Stimulated activated naive CD8-positive, alpha-beta T cell treated with anti-CD3 and anti-CD28 coated beads, Interleukin-15, Interleukin-2, amounts not matched to agents 100 U/mL and 50 U/mL, for 24 hours (primary cell): ENCODE measurements at places on chromosomes 2 and 18.

DNA sequence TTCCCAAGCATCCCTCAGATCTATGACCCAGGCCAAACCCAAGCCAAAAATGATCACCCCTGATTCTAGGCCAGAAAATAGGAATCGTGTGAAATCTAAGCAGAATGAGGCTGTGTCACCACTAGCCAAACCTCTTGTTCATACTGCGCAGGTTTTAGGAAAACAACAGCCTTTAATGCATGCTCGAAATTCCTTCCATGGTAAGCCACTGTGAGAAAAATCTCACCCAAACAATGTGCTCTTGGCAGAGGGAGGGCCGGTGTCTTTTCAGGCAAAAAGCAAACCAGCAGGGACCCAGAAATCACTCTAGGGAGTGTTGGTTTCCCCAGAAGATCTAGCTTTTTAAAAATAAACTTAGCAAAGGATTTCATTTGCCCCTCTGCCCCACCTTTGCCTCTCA, 71.2 kb upstream of the FOSL2 start:
- DNase-seq, result no peak

GRCh38 chr2:143422681-143423080, 293.5 kb downstream of the ARHGAP15 start:
- DNase-seq, result no peak

- DNase-seq, result no peak
These were observed 48.1 kb downstream of the LHCGR start for GRCh38 chr2:48707466-48707865.

GRCh38 chr2:134175834-134176233, 78.0 kb upstream of the MGAT5 start:
- no peak for DNase-seq

DNA sequence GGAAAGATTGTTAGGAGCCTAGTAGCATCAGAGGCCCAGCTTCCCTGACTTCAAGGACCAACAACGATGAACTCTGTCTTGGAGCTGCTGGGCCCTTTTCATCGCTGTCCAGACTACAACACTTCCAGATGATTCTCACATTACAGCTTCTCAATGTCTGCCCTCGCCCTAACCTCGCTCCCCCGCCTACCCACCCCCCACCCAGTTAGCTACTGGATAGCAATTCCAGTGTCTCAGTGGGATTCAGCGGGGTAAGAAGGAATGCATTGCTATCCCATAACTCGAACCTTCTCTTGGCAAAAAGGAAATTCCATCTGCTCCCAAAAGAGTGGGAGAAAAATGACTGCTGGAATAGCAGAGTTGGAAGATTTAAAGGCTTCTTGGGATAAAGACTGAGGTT, 65.0 kb downstream of the RPL37A start:
- DNase-seq, result no peak

DNA sequence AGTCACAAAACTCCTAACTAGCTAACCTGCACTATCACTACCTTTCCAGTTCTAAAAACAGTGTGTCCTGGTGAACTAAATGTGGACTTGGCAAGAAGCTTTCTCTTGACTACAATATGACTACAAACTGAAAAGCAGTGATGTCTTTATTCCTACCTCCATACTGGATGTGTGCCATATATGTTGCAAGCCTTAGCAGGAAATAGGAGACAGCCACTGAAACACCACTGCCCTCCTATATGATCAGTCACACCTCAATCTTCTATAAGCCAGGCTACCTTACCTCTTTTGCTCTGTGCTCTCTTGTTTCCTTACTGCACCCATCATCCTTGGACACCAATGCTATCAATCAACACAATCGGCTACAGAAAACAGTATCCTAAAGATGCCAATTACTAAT, 34.1 kb downstream of the SS18 start:
- DNase-seq, result no peak

DNA sequence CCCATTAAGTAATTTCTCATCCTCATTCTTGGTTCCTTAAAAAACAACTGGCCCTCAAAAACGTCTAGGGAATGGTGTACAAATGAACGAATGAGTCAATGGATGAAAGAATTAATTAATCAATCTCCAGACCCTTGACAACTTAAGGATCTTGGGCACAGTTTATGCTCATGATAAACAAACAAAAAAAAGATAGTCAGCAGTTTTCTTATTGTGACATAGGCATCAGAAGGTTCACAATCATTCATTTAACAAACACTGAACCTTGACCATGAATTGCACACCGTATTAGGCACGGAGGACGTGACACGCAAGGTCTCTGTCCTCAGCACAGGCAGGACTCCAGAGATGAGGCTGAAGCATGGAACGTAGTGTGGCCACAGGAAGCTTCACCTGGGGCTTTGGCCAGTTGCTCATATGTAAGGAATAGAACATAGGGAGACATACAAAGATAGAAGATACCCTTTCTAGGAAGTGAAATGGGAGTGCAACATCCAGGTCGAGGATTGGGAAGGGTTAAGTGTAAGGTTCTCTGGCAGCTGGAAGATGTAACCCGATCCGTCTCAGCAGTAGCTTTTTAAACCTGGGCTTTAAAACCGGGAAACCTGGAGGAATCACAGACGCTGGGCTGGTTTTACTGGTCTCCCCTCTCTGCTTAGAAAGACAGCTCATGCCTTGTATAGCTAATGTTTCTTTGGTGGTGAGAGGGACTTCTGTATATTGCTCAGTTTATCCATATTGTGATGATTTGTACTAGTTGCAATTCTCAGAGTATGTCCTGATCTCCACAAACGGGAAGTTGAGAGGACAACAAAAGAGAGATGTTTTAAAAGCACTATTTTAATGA, 8.9 kb upstream of the LTBP1 start:
- DNase-seq, result no peak

- DNase-seq, result no peak
These were observed 273.5 kb downstream of the CALCRL start for GRCh38 chr2:187174582-187174981.

- no peak for DNase-seq
These were observed 21.7 kb downstream of the LINC00305 start for GRCh38 chr18:64127172-64127571.

DNA sequence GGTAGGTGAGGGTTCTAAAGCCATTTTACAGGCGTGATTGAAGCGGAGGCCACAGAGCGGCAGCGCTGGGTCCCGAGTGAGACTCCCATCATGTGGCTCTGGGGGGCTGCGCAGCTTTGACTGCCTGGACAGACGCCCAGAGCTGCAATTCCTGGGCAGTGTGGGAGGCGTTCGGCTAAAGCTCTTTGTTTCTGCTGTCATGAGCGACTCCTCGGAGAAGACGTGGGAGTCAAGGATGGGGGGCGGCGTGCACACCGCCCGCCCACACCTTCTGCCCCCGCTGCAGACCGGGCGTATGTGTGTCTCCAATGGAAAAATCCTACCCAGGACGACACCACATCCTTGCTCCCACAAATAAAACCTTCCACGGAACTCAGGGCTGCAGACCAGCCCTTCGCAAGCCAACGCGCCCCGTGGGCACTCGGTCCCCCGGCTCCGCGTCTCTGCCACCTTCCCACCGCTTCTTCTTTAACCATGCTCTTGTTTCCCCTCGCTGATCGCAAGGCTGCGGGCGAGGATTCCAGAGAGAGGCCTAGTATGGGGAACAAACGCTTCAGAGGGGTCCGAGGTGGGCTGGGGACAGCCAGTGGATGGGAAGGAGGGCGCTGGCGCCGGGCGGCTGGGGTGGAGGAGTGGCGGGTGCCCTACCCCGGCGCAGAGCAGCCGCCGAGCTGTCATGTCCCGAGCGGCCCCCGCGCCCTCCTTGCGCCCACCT, 680 bp upstream of the LBH start:
- peak; percentile 37 for DNase-seq

DNA sequence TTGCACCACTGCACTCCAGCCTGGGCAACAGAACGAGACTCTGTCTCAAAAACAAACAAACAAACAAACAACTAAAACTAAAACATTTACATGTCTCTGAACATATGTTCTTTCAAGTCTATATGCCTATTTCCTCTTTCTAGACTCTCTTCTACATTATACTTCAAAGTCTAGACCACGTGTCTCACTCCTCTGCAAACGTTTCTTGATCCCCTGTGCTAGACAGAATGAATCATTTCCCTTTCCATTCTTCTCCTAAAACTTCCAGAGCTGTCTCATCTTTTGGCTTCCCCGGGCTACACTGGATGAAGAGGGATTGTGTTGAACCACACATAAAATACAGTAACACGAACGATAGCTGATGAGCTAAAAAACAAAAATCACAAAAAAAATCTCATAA, 67.1 kb downstream of the BAZ2B start:
- no peak for DNase-seq

- no peak for DNase-seq
These were observed 46.7 kb upstream of the LRRTM1 start for GRCh38 chr2:80351231-80351630.

DNA sequence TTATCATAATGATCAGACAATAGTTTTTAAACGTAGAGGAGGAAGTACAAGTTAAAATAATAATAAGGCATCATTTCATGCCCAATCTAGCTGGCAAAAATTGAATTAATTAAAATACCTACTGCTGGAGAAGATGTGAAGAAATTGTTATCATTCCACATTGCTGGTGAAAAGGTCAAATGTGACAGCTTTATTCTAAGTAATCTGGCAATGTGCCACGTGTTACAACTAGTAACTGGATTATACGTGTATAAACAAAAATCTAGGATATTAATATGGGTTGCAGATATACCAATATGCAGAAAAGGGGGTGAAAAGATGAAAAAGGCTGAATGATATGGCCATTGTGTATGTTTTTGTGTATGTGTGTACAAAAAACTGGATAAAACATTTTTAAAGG, 32.4 kb downstream of the SMAD2 start:
- DNase-seq, result no peak

GRCh38 chr2:227509076-227509475, 37.1 kb downstream of the AGFG1 start:
- DNase-seq, result no peak

GRCh38 chr18:25422230-25422629, 70.3 kb upstream of the ZNF521 start:
- no peak for DNase-seq

GRCh38 chr2:190763901-190764514, 115.1 kb downstream of the NAB1 start:
- peak; percentile 21 for DNase-seq

DNA sequence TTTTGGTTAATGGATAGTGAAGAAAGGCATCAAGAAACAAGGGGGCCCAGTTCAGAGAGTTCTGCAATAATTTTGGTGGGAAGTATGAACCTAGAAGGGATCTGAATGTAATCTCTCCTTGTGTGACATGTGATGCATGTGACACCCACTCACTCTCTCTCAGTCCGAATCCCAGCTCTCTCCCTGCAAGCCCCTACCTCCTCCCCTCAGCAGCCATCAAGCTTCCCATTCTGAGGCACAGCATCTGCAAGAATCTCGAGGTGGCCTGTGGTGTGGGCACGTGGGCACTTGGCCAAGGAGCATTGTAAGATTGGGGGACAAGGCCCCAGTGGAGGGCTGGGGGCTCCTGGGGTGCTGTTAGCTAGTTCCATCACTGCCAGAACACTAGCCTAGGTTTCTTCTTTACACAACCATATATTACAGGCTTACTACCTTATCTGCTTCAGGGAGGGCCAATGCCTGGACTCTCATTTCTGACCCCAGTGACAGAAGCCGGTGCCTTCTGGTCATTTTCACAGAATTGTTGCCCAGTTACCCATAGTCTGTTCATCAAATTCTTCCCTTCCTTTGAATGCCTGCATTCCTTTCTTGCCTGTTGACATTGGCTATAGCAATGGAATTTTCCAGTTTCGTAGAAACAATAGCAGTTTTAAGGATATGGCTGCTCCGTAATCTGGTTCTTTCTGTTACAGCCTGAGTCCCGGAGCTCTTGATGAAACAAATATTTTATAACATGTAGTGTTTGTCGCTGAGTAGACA, 13.3 kb upstream of the LCLAT1 start:
- DNase-seq, result no peak

GRCh38 chr2:40147360-40147759, 304.5 kb downstream of the SLC8A1 start:
- no peak for DNase-seq

GRCh38 chr2:222973237-222973636, 78.8 kb upstream of the KCNE4 start:
- DNase-seq, result no peak

DNA sequence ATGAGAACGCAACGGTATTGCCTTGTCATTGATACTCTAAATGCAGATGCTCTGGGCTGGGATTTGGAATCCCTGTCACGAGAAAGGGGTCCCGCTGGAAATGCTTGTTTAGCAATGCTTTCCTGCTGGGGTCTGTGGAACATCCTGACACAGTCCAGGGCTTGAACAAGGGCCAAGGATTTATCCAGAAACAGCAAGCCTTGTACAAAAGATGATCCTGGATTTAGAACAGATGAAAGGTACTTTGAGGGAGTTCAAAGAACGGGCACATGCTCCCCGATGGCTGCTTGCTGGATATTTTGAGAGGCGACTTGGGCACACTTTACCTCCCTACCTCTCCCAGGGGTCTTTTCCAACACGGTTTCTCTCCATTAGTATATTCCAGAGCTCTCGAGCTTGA, 108.1 kb upstream of the CELF4 start:
- DNase-seq, result no peak

DNA sequence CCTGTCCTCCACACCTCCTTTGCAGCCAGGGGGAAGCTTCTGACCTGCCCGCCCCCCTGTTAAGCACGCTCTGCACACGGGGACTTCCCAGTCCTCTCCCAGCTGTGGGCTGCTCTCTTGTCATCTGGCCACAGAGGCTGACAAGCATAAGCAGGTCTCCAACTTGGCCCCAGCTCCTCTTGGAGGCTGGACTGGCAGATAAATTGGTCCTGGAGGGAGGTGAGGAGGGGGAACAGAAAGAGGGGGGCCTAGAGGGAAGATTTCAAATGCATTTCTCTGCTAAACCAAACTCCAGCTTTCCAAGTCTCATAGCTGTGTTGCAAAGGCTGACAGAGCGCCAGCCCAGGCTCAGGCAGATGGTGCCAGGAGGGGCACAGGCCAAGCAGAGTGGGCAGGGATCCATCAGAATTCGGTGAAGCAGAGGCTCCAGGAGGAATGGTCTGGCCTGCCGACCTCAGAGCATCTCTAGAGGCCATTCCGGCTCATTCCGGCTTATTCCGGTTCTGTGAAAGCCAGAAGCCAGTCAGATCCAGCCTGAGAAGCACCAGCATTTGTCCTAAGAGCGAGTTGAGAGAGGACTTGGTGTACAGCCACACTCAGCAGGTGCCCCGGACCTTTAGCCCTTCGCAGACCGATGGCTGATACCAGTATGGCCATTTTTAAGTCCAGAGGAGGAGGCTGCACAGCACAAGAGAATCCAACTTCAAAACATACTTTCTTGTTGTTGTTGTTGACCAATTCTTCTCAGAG, 508.9 kb upstream of the MYT1L start:
- no peak for DNase-seq

DNA sequence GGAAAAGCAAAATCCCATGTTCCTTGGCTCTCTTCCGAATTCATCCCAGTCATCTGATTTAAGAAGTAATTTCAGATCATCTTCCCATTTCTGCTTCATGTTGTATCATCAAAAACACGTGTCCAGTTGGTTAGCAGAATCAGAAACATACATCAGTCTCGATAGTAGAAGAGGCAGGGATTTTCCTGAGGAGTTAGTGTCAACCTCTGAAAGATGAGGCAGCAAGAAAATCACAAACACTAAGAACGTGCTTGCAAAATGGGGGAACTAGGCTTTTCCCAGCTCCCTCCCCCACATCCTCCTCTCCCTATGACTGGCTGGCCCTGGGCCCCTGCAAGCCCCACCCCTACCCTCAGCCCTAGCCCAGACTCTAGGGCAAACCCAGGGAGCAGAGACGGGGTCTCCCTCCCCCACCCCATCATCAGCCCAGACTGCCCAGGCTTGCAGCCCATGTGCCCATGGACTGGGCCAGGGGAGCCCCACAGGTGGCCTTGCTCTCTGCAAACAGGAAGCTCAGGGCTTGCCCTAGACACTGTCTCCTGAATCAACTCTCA, 161.0 kb upstream of the ID2 start:
- DNase-seq, result no peak
